NCI-H510A (cell line): ENCODE measurements at places on chromosomes 5 and 9.

- no peak for DNase-seq
These were observed 298.6 kb upstream of the SLC24A2 start for GRCh38 chr9:20087481-20087880.

GRCh38 chr5:5971203-5971602, 407.1 kb downstream of the MED10 start:
- no peak for DNase-seq

DNA sequence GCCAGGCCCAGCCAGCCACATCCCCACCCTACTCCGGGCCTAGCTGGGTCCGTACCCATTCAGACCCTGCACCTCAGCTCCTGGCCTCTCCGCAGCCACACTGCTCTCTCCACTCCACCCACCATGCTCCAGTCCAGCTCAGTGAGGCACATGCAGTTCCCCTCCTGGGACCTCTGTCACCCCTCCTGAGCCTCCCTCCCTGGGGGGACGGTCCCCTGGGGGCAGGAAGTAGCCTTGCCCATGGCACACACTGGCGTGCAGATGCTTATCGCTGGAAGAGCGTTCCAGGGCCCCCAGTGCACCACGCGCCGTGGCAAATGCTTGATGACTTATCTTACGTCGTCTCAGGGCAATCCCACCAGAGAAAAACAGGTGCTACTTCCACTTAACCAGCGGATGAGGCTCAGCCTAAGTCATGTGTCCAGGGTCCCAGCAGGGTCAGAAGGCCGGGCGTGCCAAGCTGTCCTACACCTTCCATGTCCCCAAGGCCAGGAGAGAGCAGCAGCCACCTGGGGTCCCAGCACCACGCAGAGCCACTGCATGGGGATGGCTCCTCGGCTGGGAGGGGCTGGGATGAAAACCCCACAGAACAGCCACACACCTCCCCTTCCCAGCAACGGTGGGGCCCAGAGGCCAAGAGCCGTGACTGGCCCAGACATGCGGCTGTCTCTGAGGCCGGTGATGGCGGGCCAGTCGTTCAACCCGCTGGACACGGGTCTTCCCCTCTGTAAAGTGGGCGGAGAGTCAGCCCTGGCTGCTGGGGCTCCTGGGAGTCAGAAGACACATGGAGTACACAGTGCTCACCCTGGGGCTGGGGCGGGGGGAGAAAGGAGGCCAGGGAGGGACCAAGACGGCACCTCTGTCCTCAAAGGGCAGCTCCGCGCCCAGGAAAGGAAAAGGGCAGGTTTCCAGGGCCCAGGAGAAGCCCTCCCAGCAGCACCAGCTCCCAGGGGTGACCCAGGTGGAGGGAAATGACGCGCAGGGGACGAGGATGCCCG, 2.6 kb upstream of the CCDC187 start:
- DNase-seq: peak; percentile 38

GRCh38 chr9:113238202-113238858, 17.0 kb downstream of the SLC31A1 start:
- no peak for DNase-seq

DNA sequence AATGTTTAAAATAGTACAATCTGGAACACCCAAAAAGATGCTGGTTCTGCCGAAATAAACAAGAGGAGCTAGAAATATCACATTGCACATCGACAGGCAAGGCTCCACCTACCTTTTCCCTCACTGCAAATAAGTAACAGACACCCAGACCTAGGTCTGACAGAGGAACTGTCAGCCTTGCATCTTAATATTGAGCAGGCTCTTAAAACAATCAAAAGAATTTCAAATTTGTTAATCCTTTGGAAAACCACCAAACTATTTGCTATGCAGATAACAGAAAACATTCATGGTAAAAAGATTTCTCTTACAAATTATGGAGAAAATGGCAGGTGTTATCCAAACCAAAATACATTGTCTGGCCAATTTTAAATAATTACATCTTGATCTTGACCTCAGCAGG, 71.3 kb downstream of the FRMD3 start:
- no peak for DNase-seq

- DNase-seq: no peak
These were observed 169.2 kb downstream of the SAXO1 start for GRCh38 chr9:18863791-18864190.

DNA sequence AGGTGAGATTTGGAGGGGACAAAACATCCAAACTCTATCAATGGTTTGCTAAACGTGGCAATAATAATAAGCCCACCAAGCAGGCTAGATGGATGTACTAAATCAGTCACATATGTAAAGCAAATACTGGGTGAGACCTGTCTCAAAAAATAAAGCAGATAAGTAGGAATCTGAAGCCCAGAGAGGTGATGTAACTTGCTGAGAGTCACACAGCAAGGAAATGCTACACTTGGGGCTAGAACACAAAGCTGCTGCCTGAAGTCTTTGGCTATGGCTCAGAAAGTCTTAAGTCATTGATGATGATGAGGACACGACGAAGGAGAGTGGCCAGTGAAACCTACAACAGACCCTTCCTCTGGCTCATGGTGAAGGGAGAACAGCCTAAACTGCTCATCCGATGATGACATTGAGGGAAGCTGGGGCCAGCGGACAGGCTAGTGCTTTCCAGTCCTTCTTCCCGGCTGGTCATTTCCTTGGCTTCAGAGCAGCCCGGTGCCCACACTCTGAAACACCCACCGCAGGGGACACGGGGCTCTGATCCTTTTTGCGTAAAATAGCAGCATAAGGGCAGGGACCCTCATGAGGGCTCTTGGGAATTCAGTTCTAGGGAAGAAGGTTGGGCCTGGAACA, 14.1 kb downstream of the DUSP1 start:
- DNase-seq: no peak

- peak; percentile 58 for DNase-seq
These were observed at the start of gene IL11RA for GRCh38 chr9:34651876-34652601. Gene IL11RA, plus strand, starts transcription at chr9:34652185. Its CDS starts 3,033 bp downstream, at chr9:34655218.

GRCh38 chr9:4035777-4036176, 264.1 kb downstream of the GLIS3 start:
- DNase-seq: no peak

- no peak for DNase-seq
These were observed 460.2 kb downstream of the GADD45G start for GRCh38 chr9:90064971-90065370.

DNA sequence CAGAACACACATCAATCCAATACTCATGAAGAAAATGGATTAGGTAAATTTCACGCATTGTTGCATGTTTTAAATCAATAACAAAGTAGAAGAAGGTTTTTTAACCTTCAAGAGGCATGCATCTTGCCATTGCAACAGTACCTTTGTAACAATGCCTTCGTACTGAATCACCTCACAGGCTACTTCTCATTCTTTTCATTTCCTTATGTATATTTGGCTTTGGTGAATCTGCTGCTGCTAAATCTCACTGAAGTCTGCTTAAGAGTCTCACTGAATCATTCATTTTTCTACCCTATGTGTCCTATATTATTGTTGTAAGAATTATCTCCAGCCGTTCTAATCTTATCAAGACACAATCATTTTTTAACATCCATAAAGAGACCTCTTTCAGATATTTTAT, 152.5 kb downstream of the CDH10 start:
- no peak for DNase-seq

DNA sequence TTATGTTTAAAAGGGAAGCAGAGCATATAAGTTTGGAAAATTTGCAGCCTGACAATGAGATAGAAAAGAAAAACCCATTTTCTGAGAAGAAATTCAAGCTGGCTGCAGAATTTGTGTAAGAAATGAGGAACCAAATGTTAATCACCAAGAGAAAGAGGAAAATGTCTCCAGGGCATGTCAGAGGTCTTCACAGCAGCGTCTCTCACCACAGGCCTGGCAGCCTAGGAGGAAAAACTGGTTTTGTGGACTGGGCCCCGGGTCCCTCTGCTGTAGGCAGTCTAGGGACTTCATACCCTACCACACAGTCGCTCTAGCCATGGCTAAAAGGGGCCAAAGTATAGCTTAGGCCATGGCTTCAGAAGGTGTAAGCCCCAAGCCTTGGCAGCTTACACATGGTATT, 32.1 kb upstream of the HSD17B4 start:
- DNase-seq: no peak

GRCh38 chr5:143101121-143101520, 302.4 kb downstream of the NR3C1 start:
- DNase-seq: no peak

- no peak for DNase-seq
These were observed 321.4 kb upstream of the WWC1 start for GRCh38 chr5:167969998-167970397.

DNA sequence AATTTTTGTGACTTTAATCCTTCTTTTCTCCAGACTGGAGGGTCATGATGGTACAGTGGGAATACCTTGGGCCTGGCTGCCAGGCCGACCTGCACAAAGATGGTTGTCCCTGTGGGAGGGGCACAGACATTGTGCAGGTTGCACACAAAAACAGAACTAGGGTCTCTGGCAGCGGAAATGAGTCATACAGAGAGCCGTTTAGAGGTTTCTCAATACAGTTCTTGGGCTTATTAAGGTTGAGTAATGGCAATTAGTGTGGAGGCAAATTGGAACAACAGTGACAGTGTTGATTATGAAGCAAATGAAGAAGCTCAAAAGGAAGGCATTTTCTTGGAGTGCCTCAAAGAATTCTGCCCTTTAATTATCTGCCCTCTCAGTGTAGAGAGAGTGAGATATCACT, 173.6 kb downstream of the TENT4A start:
- DNase-seq: no peak

- no peak for DNase-seq
These were observed 67.6 kb downstream of the RCL1 start for GRCh38 chr9:4860383-4860782.

- no peak for DNase-seq
These were observed 280.1 kb downstream of the CDH10 start for GRCh38 chr5:24364711-24365110.

DNA sequence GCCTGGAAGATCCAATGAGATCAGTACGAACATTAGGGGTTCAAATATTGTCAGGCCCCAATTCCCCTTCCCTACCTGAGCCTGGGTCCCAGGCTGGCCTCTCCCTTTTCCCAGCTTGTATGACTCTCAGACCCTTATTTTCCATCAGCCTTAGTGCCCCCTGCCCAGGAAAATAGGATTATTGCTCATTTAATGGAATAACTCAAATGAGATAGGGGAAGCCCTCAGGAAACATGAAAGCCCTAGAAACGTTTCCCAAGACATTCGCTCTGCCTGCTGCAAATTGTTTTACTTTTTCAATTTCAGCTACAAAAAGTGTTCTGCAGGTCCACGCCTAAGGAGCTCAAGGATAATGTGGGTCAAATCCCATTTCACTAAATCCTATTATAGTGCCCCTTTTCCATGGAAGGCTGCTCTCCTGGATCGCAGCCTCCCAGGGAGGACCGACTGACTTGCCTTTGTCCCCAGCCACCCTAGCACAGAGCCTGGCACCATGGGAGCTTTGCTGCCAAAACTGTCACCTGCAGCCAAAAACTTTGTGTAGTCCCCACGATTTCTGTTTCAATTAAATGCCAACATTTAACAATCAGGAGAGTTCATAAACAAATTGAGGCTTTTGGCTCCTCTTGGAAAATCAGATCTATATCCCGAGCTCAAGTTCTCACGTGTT, 46.9 kb downstream of the THOC3 start:
- no peak for DNase-seq

DNA sequence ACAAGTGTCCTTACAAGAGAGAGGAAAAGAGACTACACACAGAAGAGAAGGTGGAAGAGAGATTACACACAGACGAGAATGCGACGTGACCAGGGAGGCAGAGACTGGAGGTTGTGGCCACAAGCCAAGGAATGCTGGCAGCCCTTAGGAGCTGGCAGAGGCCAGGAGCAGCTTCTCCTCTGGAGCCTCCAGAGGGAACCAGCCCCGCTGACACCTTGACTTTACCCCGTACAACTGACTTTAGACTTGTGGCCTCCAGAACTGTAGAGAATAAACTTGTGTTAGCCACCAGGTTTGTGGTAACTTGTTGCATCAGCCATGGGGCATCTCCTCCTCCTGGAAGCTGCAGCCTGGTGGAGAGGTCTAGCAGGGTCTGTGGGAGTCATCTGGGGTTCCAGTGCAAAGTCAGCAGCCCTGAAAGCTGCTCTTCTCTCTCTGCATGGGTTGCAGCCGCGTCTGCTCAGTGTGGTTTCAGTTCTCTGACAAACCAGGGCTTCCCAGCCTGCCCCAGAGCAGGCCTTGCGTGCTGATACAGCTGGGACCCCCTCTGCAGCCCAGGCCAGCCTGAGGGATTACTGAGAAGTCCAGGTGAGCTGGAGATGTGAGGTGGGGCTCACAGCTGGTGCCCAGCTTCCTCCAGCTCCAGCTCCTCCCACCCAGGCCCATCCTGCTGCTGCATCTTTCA, 30.8 kb upstream of the CNOT6 start:
- DNase-seq: no peak

GRCh38 chr5:154538492-154538891, 60.5 kb upstream of the HAND1 start:
- no peak for DNase-seq

DNA sequence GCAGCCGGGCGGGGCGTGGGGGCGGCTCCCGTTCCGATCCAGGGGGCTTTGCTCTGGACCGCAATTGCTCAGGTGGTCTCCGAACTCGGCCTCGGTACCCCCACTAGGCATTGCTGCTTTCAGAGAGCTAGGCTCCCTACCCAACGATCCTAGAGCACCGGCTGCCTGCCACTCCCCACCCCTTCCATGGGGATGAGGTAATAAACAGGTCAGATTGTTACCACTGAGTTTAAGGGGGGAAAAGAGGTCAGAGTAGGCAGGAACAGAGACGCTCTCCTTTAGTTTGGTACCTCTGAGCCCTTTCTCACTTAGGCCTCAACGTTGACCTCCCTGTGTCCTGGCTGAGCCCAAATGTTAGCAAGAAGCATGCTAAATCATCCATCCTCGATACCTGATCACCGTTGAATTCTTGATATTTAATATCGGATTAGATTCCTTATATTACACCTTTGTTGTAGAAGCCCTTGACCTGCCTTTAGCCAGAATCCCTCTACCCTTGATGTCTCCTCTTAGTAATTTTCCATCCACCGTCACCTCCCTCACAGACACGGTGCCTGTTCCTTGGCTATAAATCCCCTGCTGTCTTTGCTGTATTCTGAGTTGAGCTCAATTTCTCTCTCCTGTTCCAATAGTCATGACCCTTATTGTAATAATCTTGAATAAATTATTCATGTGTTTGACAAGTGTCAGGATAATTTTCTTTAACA, 588 bp upstream of the PLPP1 start:
- no peak for DNase-seq

DNA sequence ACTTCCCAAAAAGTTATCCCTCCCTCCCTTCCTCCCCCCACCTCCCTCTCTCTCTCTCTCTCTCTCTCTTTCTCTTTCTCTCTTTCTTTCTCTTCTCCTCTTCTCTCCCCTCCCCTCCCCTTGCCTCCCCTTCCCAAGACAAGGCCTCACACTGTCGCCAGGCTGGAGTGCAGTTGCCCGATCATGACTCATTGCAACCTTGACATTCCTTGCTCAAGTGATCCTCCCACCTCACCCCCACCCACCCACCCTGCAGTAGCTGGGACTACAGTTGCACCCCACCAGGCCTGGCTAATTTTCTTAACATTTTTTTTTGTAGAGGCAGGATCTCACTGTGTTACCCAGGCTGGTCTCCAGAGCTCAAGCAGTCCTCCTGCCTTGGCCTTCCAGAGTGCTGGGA, 32.8 kb downstream of the VPS13A start:
- DNase-seq: no peak

DNA sequence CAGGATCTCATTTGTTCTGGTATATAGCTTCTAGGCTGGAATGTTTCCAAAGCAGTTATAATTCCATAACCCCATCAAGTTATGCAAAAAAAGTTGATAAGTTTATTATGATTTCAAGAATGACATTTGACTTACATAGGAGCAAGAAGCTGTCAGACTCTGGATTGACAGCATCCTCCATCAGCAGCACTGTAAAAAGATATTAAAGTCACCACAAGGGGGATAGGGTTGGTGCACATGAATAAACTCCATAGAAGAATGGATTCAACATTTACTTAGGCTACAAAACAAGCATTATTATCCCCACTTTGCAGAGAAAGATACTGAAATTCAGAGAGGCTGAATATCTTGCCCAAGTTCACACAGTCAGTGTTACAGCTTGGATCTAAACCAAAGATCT, 208.9 kb upstream of the SLC30A5 start:
- no peak for DNase-seq
